Glutamatergic neuron (in vitro differentiated cells): ENCODE measurements at places on chromosomes 16 and 17.

DNA sequence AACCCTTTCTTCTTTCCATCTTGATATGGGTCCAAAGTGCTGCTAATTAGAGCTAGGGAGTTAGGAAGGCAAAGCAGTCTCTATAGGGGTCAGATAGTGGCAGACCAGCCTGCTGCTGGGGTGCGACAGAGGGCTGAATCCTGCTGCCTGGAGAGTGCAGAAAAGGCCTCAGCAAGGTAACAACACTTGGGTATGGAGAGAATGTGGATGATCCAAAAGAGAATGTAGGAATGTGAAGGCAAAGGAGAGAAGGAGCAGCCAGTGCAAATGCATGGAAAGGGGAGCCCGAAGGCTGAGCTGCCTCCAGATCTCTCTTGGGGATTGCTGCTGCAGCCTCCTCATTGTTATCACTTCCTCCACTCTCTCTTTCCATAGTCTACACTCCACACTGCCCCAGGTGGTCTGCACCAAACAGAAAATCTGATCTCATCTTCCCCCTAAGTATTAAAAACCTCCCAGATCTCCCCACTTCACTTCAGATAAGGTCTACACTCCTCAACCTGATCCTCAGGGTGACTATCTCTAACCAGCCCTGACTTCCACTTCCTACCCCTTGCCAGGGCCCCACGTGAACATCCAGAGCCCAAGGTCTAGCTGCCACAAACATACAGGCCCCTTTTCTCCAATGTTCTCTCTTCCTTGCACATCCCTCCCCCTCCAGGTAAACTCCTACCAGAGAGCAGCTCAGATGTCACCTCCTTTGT lies 28.8 kb downstream of the TOM1L2 start:
- no peak for DNase-seq

- no peak for DNase-seq
These were observed 268.8 kb downstream of the SEC14L1 start for GRCh38 chr17:77409282-77410161.

GRCh38 chr16:49757559-49758069 lies 98.3 kb downstream of the ZNF423 start:
- no peak for DNase-seq

GRCh38 chr16:50155925-50156324 lies 2.8 kb downstream of the TENT4B start:
- no peak for DNase-seq
